ENCODE measurements at places on chromosomes 6 and 20.

- no peak overlapping the region for H3K4me3 ChIP-seq
- H3K36me3 ChIP-seq, result no peaks in the 10 kb centered on the region
- H3K27me3 ChIP-seq, result no peaks in the 10 kb centered on the region
Observed at GRCh38 chr6:142476452-142476851, 174.6 kb downstream of the ADGRG6 start.

DNA sequence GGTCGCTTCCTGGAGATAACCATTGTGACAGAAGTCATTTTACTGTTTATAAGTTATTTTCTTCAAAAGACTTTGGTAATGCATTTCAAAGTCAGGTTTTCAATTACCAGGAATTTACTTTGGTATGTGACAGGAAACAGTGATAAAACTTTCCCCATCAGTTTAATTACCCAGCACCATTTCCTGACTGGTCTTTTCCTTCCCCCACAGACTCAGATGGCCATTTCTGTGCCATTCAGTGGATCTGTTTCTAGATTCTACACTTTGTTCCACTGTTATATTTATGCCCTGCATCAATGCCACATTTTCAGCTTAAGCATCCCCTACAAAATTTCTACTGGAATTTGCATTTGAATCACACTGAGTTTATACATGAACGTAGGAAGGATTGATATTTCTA is 16.3 kb downstream of the RRBP1 start:
- no peaks in the 10 kb centered on the region for H3K36me3 ChIP-seq
- H3K27ac ChIP-seq, result no peak overlapping the region
- H3K4me3 ChIP-seq, result no peak overlapping the region
- H3K4me1 ChIP-seq, result peaks cover 32% of the 10 kb centered on the region

- no peak overlapping the region for H3K4me3 ChIP-seq
- no peak overlapping the region for H3K27ac ChIP-seq
- no peak for DNase-seq
- H3K27me3 ChIP-seq, result no peaks in the 10 kb centered on the region
Observed at GRCh38 chr20:10843146-10843711, 169.4 kb upstream of the JAG1 start.

GRCh38 chr20:37369846-37370245 is 23.9 kb downstream of the SRC start:
- peaks cover 2% of the 10 kb centered on the region for H3K36me3 ChIP-seq
- peaks cover 7% of the 10 kb centered on the region for H3K4me1 ChIP-seq
- DNase-seq, result no peak
- no peaks in the 10 kb centered on the region for H3K27me3 ChIP-seq
- H3K27ac ChIP-seq, result no peak overlapping the region

- H3K4me3 ChIP-seq, result peak within 1 kb of the TSS; percentile 63
- H3K27ac ChIP-seq, result no peak within 1 kb of the TSS
- DNase-seq, result peak; percentile 25
- H3K36me3 ChIP-seq, result no peaks in the 10 kb centered on the region
Observed at GRCh38 chr6:127118298-127119101, at the start of gene RSPO3. TSS of gene RSPO3 (plus strand) at chr6:127118671. CDS start at chr6:127119193, 522 bp downstream.

DNA sequence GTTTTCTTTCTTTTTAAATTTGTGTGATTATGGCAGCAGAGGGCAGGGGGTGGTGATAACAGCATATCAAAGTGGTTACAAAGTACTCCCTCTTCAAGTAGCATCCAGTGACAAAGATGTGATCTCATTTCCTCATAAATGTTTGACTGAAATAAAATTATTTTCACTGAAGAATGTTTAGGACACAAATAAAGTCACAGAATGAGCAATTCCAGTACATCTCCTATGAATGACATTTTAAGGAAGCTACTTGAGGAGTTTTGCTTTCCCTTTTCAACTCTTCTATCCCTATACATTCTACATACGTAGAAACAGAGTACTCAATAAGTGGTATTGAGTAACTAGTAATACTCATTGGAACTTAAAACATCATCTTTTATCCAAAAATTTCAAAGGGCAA is 13.9 kb upstream of the GABRR2 start:
- no peak overlapping the region for H3K27ac ChIP-seq
- peaks cover 22% of the 10 kb centered on the region for H3K36me3 ChIP-seq
- no peak for DNase-seq
- H3K4me1 ChIP-seq, result no peaks in the 10 kb centered on the region
- H3K27me3 ChIP-seq, result no peaks in the 10 kb centered on the region

GRCh38 chr6:12635813-12636212 is 80.8 kb upstream of the PHACTR1 start:
- DNase-seq, result no peak
- H3K27ac ChIP-seq, result no peak overlapping the region
- no peak overlapping the region for H3K4me3 ChIP-seq

- H3K27me3 ChIP-seq, result no peaks in the 10 kb centered on the region
- no peak for DNase-seq
- peak overlapping the region; percentile 100 for H3K4me3 ChIP-seq
- no peak overlapping the region for H3K27ac ChIP-seq
- H3K4me1 ChIP-seq, result peaks cover 17% of the 10 kb centered on the region
Observed at GRCh38 chr6:41785689-41786450, 1.6 kb upstream of the TOMM6 start.

DNA sequence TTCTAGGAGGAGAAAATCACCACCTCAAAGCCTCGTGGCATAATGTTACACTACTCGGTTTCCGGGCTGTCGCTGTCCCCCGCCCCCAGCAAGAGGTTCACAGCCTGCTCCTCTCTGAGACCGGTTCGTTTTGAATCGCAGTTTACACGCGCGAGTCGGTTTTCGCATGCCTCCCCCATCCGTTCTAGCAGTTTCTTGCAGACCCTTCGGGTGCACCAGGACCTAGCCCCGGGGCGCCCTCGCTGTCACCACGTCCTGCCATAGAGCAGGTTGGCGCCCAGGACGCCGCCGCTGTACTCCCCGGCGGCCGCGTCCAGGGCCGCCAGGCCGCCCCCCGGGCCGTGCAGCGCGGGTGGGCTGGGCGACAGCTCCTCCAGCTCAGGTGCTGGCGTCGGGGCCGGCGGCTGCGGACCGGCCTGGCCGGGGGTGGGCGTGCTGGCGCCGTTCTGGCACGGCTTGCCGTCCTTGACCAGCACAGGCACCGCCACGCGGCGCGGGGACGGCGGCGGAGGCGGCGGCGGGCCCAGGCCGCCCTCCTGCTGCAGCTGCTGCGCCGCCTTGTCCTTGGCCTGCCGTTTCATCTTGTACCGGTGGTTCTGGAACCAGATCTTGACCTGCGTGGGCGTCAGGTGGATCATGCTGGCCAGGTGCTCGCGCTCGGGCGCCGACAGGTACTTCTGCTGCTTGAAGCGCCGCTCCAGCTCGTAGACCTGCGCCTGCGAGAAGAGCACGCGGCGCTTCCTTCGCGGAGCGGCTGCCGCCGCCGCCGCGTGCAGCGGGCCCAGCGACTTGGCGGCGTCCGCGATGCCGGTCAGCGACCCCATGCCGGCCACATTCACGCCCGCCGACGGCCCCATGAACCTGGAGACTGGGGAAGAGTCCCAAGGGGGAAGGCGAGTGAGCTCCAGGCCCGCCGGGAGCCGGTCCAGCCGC is 1.4 kb downstream of the NKX2-4 start:
- no peak overlapping the region for H3K4me3 ChIP-seq
- H3K36me3 ChIP-seq, result no peaks in the 10 kb centered on the region
- peaks cover 68% of the 10 kb centered on the region for H3K27me3 ChIP-seq
- DNase-seq, result no peak

- H3K4me1 ChIP-seq, result peaks cover 30% of the 10 kb centered on the region
- no peak overlapping the region for H3K27ac ChIP-seq
- peak; percentile 87 for DNase-seq
- H3K4me3 ChIP-seq, result no peak overlapping the region
- no peaks in the 10 kb centered on the region for H3K27me3 ChIP-seq
- H3K36me3 ChIP-seq, result no peaks in the 10 kb centered on the region
Observed at GRCh38 chr6:37940074-37940847, 120.7 kb downstream of the ZFAND3 start.

DNA sequence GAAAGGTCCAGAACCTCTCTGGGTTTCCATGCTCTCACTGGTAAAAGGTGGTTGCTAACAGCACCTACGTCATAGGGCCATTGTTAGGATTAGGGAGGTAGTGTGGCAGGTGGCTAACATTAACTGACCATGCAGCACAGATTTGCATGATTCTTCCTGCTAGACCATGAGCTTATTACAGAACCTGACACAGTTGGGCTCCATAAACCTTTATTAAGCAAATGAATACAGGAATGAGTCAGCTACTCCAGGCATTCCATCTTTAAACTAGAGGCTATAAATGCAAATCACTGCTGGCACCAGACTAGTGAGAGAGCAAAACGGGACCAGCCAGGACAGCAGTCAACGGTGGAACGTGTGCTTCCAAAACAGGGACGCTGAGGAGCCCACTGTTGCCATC is 440.1 kb downstream of the PTPRT start:
- no peaks in the 10 kb centered on the region for H3K27me3 ChIP-seq
- no peak overlapping the region for H3K4me3 ChIP-seq

GRCh38 chr20:47825011-47825762 is 39.9 kb upstream of the SULF2 start:
- no peaks in the 10 kb centered on the region for H3K4me1 ChIP-seq
- no peak for DNase-seq
- H3K27ac ChIP-seq, result no peak overlapping the region
- H3K36me3 ChIP-seq, result no peaks in the 10 kb centered on the region
- peaks cover 10% of the 10 kb centered on the region for H3K27me3 ChIP-seq
- H3K4me3 ChIP-seq, result no peak overlapping the region

DNA sequence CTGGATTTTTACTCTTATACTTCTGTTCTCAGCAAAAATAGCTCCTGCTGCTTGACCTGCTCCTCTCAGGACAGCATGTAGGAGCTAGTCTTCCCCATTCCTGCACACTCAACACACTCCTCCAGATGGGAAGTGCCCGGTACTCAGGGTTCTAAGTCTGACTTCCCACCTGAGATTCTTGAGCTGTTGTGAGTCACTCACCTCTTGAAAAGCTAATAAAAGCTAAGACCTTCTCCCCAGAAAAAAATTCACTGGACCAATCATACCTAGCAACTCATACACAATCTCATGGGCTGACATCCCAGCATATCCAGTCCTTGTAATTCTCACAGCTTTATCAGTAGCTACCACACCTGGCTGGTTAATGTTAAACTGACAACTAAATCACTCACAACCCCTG is 53.5 kb downstream of the TRPC4AP start:
- DNase-seq, result no peak
- H3K4me3 ChIP-seq, result no peak overlapping the region

GRCh38 chr6:149876241-149876933 is 12.2 kb upstream of the LRP11 start:
- H3K4me3 ChIP-seq, result no peak overlapping the region
- no peak overlapping the region for H3K27ac ChIP-seq
- no peak for DNase-seq
- H3K4me1 ChIP-seq, result no peaks in the 10 kb centered on the region

GRCh38 chr6:96683819-96684528 is 121.0 kb downstream of the FHL5 start:
- H3K4me1 ChIP-seq, result no peaks in the 10 kb centered on the region
- DNase-seq, result no peak
- no peak overlapping the region for H3K27ac ChIP-seq
- no peaks in the 10 kb centered on the region for H3K36me3 ChIP-seq

DNA sequence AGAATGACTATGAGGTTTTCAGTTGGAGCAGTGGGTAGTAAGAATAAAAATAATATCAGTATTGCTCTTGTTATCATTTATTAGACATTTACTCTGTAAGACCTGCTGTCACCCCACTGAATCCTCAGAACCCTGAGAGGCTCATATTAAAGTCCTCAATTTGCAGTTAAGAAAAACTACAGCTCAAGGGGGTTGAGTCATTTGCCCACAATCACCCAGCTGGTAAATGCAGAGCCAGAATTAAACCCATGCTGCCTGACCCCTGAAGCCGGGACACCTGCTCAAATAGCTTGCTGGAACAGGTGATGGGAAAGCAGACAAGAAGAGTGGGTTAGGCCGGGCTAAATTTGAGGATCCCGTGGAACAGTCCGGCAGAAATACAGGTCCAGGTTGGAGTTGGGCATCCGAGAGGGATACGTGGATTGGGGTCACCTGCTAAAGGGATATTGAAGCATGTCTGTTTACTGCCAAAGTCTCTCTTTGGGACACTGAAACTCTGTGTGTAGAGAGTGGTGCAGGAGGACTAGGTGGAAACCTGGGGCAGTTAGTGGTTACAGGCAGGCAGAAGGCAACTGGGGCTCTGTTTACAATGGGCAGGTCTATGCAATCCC is 344.1 kb downstream of the CDC5L start:
- H3K4me3 ChIP-seq, result no peak overlapping the region
- no peak overlapping the region for H3K27ac ChIP-seq
- no peaks in the 10 kb centered on the region for H3K4me1 ChIP-seq
- no peaks in the 10 kb centered on the region for H3K27me3 ChIP-seq
- no peak for DNase-seq

DNA sequence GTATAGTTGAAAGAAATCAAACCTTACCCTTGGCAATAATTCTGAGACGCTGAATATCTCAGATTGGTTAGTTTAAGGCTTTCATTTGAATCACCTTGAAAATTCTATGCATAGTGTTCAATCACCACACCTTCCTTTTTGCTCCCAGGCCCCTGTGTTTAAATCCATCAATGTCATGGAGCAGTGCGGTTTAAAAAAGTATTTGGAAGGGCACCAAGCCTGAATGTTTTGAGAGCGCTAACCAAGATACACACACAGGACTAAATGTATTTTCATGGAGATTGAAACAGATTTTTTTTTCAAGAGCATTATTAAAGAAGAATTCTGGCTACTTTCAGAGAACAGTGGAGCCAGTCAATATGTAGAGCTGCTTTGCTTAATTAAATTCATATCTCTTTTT is 195.7 kb downstream of the CENPW start:
- no peaks in the 10 kb centered on the region for H3K27me3 ChIP-seq
- H3K36me3 ChIP-seq, result no peaks in the 10 kb centered on the region
- H3K27ac ChIP-seq, result no peak overlapping the region
- H3K4me3 ChIP-seq, result no peak overlapping the region
- no peaks in the 10 kb centered on the region for H3K4me1 ChIP-seq

GRCh38 chr6:90038961-90039653 is 144.8 kb downstream of the GJA10 start:
- no peaks in the 10 kb centered on the region for H3K27me3 ChIP-seq
- no peak overlapping the region for H3K4me3 ChIP-seq
- H3K36me3 ChIP-seq, result no peaks in the 10 kb centered on the region
- H3K4me1 ChIP-seq, result peaks cover under 1% of the 10 kb centered on the region
- no peak for DNase-seq
- no peak overlapping the region for H3K27ac ChIP-seq

DNA sequence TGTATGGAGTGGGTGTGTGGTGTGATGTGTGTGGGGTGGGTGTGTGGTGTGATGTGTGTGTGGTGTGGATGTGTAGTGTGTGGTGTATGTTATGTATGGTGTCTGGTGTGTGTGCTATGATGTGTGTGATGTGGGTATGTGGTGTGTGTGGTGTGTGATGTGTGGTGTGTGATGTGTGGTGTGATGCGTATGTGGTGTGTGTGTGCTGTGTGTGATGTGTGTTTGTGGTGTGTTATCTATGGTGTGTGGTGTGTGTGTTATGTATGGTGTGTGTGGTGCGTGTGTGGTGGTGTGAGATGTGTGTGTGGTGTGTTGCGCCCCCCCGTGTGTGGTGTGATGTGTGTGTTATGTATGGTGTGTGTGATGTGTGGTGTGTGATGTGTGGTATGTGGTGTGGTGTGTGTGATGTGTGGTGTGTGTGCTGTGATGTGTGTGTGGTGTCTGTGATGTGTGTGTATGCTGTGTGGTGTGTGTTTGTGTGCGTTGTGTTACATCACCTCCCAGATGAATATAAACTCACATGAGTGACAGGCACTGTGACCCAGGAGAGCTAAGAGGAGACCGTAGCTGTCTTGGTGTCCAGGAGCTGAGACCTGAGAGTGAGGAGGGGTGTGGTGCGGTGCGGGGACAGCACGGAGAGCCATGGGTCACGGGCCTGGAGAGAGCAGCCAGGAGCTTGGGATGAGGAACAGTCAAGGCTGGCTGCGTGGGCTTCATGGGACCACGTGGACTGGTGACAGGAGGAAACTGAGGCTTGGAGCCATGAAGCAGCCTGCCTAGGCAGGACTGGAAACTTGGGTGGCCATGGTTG is 8.8 kb downstream of the DLGAP4 start:
- DNase-seq, result no peak
- no peaks in the 10 kb centered on the region for H3K36me3 ChIP-seq
- H3K27ac ChIP-seq, result no peak overlapping the region
- peaks cover 34% of the 10 kb centered on the region for H3K27me3 ChIP-seq

Data from common myeloid progenitor, CD34-positive (primary cell).